ENCODE measurements at places on chromosomes 16 and 17. TPM values are rescaled to one million over a fixed set of nuclear protein-coding genes. Genes with fewer than 3 reads are reported as not detected.

Gene HEATR9
- not detected for total RNA-seq

Gene UBN1
- 41.7 TPM for total RNA-seq

Gene TBC1D3H
- not detected for total RNA-seq

GRCh38 chr17:78184868-78185267 is 2.0 kb downstream of the TK1 start:
- no peak for DNase-seq

DNA sequence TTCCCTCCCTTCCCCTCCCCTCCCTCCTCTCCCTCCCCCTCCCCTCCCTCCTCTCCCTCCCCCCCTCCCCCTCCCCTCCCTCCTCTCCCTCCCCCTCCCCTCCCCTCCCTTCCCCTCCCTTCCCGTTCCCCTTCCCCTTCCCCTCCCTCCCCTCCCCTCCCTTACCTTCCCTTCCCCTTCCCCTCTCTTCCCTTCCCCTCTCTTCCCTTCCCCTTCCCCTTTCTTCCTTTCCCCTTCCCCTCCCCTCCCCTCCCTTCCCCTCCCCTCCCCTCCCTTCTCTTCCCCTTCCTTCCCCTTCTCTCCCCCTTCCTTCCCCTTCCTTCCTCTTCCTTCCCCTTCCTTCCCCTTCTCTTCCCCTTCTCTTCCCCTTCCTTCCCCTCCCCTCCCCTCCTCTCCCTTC is 61.1 kb downstream of the EMP2 start:
- no peak for DNase-seq

- no peak for DNase-seq
Observed at GRCh38 chr16:53672461-53672860, 31.2 kb downstream of the RPGRIP1L start.
